ENCODE measurements at places on chromosomes 5 and 9. TPM values are rescaled to one million over a fixed set of nuclear protein-coding genes. Genes with fewer than 3 reads are reported as not detected.

DNA sequence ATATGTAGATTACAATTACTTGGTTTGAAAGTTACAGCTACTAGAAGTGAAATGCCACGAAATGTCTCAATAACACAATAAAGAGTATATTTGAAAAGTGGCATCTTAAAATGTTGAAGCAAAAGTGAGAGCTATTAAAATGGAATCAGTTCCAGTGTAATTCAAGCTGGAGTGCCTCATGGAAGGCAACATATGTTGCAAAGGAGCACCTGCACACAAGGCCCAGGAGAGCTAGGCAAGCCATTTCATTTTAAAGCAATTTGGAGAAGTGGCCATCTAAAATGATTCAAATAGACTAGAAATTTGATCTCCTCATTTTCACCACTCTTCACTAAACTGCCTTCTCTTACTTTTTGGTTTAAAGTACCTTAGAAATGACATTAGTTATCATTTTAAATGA, 167.8 kb downstream of the GABRB2 start:
- no peak for DNase-seq

DNA sequence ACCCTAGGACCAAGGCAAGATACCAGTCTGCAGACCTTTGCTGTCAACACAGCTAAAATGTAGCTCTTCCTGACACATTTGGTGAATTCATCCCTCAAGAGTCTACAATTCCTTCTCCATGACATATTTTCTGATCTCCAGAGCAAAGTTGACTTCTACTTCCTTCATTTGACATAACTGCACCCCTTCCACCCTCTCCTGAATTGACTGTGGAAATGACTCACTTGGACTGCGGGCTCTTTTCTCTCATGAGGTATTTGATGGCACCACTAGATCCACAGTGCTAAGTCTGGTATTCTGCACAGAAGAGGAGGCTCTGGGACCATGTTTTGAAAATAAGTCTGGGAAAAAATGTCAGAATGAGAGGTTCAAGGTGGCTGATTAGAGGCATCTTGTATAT, 338.4 kb upstream of the TRPC7 start:
- no peak for DNase-seq

DNA sequence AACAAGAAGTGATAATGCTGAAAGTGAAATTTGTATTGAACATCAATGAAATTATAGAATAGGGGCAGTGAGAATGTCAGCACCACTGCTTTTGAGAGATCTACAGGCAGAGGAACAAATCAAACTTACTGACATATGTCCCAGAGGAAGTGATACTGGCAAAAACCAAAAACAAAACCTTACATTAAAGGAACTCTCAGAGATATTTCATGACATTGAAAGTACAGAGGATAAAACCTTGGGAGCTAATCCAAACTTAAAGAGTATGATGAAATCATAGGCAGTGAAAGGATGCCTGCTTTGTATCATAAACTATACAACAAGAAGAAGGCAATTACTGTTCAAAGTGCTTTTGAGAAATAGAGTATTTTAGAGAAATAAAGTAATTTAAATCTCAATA, 90.4 kb upstream of the SV2C start:
- no peak for DNase-seq

DNA sequence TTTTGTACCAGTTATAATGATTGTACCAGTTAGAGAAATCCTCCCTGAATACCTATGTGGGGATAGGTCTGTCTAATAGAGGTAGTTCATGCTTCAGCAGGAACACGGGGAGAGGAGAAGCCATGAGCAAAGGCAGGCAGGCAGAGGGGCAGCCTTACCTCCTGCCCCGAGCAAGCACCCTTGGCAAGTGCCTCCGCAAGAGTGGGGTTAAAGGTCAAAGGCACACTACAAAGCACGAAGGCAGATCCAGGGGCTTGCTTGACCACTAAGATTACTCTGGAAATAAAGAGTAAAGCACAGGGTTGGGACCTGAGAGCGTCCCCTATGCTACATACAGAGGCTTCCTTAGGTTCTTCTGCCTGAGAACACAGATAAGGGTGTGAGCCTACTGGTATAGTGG, 100.9 kb downstream of the SEMA6A start:
- DNase-seq, result no peak

Gene HMGCR
- polyA plus RNA-seq, result 51.7 TPM

Gene DMRT3
- not detected for polyA plus RNA-seq

All from left lung (tissue), 14 donors.